ENCODE measurements at places on chromosomes 5 and 9. TPM values are rescaled to one million over a fixed set of nuclear protein-coding genes. Genes with fewer than 3 reads are reported as not detected.
A peak's percentile ranks its signal among the peaks of the same experiment; 100 is the strongest.

The IL9 gene
- total RNA-seq: not detected

The CDC20B gene
- 0.07 TPM for total RNA-seq

The XRCC4 gene
- total RNA-seq: 8.8 TPM

The FCHO2 gene
- 20.5 TPM for total RNA-seq

DNA sequence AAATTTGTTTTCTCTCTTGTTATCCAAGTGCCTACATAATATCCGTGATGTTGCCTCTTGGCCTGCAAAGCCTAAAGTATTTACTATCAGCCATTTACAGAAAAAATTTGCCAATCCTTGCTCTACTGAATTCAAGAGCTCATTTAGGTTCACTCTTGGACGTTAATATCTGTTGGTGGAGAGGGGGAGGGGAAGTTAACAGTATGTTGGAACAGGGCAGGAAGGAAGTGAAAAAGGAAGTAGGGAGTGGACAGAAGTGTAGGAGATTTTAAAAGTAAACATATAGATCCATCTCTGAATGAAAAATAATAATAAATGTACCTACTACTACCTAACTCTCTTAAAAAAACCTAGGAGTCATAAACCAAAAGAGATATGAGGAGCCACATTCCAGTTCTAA, 32.8 kb downstream of the ZNF608 start:
- DNase-seq: no peak

- no peak for DNase-seq
Measured at GRCh38 chr9:19631181-19631580, 157.7 kb downstream of the SLC24A2 start.

DNA sequence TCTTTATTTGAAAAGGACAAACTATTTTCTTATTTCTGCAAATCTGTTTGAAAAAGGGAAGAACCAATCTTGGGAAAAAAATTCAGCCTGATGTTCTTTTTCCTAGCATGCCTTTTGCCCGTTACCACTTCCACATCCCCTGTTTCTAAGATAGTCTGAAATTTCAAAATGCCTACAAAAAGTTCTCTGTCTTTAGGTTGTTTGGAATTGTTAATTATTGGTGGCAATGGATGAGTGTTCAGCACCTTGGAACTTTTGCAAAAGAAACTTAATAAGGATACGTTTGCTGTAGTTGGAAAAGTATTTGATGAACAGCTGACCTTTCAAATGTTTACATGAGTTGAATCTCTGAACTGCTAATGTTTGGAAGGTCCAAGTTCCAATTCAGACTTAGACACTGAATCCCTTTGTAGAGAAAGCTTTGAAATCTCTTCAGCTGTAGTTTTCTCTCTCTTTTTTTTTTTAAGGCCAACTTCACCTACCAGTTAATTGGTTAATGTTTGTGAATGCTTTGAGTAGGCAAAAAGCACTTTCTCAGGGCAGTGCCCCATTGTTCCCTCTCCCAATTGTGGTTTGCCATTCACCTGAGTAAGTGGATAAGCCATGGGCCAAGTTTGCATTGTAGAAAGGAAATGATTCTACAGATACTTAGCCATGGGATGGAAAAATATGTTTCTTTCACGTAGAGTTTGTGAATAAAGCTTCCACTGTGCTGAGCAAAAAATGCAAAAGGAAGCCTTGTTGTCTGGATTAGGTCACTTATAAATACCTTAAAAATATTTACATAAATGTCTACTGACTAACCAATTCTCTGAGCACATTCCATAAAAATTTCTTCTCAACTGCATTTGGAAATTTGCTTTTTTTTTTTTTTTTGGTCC, 156.4 kb upstream of the ELL2 start:
- DNase-seq: no peak

- DNase-seq: no peak
Measured at GRCh38 chr5:168755548-168756093, 176.5 kb upstream of the PANK3 start.

GRCh38 chr5:68071736-68072135, 143.8 kb upstream of the PIK3R1 start:
- DNase-seq: no peak

- DNase-seq: no peak
Measured at GRCh38 chr5:6849316-6850105, 136.3 kb downstream of the TENT4A start.

GRCh38 chr5:100690036-100690560, 154.9 kb downstream of the FAM174A start:
- no peak for DNase-seq

DNA sequence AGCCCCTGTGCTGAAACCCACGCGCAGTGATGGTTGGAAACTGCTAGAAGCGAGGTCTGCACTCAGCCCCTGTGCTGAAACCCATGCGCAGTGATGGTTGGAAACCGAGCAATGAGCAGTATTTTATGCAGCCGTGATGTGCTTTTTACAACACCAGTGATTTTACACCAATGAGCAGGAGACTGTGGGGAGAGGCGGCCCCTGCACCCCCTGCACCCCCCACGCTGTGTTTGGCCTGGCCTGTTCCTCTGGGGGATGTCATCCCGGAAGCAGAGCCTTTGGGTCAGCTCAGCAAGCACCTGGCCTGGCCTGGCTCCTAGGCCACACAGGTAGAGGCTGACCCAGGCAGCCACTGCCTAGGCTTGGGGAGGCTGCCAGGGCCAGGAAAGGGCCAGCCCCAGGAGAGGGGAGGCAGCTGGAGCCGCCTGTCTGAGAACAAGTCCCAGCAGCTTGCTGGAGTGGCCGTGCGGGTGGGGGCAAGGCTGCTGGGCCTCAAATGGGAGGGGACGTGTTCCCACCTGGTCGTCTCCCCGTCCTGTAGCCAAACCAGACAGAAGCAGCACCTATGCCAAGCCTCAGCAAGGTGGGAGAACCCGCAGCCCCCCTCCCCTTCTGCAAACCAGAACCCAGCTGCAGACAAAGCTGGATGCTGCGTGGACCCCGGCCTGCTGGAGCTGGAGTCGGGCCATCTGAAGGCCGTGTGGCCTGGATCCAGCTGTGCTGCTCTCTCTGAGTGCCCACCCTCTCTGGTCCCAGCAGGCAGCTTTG, 46.8 kb downstream of the DBH start:
- DNase-seq: no peak

DNA sequence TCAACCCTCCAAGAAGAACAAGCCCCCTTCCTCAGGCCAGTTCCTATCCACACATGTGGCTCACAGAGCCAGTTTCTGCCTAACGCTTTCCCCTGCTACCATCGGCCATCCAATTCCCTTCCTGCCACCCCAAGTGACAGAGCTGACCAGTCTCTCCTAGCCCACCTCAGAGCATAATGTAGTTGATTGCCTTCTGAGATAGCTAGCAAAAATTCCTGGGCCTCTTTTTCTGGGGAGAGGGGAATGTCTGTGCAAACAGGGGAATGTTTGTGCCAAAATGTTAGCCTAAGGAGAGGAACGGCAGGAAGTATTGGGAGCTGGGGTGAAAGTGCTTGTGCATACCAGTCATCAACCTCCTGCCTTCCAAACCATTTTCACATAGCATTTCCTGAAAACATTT, 157.0 kb downstream of the PJA2 start:
- no peak for DNase-seq

GRCh38 chr9:110404473-110404872, 66.8 kb upstream of the TXNDC8 start:
- no peak for DNase-seq

- peak; percentile 88 for DNase-seq
Measured at GRCh38 chr5:148826053-148826738, at the start of gene ADRB2. Gene ADRB2, plus strand, starts transcription at chr5:148826611. Its CDS starts 221 bp downstream, at chr5:148826832.

All from pulmonary artery endothelial cell (primary cell).